Inflammatory macrophage treated with lipopolysaccharide for 4 hours (primary cell): ENCODE measurements at places on chromosomes 7 and 10.

GRCh38 chr10:42754155-42755027 is 28.2 kb upstream of the BMS1 start:
- no peak for DNase-seq

GRCh38 chr7:141916099-141916498 is at the start of gene OR9A4:
TSS of gene OR9A4 (plus strand) at chr7:141916399. CDS start at chr7:141918876, 2,477 bp downstream.
- no peak for DNase-seq

DNA sequence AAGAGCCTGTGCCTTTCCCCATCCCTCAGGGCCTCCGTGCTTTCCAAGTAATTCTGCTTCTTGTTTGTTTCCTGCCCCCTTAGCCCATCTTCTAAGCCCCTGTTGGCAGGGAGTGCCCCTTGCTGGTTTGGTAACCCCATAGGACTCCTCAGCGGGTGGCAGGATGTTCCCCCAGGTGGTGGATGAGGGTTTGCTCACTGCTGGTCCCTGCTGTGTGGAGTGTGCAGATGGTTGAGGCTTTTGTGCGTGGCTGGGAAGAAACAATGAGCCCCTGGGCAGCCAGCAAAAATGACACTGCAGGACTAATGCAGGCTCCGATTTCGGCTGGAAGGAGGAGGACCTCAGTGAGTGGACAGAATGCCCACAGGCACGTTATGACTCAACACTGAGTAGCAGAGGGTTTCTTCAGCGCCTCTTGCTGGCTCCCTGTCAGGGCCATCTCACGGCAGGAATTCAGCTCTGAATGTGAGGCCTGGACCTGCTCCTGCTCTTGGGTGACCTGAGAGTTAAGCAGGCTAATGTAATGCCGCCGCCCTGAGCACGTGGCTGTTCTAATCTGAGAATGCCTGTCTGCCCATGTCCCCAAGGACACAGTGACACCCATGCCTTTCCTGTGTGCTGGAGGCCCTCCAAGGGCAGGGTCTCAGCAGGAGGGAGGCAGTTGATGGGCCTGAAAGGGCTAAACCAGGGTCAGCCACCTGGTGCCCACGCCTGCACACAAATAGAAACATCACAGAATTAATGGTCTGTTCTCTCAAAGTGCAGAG is 16.6 kb downstream of the BAG3 start:
- no peak for DNase-seq

DNA sequence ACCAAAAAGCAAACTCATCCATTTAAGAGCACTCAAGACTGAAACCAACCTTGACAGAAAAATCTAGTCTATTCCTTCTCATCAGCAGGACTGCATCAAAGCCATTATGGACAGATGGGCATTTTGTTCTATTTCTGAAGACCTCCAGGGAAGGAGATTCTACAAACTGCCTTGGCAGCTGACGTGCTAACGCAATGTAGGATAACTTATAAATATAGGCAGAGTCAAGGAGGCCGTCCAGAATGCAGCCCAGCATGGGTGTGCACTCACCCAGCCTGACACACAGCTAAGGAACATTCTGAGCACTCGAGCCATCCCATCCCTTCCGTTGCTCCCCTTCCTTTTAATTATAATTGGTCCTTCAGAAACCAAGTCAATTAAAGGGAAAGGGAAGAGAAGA is 25.3 kb upstream of the NEBL start:
- no peak for DNase-seq

DNA sequence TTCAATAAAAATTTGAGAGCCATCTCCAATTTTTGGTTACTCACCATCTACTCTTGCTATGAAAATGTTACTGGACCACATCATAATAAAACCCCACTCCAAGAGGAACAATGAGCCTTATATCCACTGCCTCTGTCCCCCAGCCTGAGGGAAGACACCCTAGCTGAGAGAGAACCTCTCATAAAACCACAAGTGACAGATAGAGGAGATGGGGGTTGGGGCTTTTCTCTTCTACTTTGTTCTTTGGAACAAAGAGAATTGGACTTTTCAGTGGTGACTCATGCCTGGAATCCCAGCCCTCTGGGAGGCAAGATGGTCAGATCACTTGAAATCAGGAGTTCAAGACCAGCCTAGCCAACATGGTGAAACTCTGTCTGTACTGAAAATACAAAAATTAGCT is 27.6 kb upstream of the TAS2R16 start:
- DNase-seq = no peak
